ENCODE measurements at places on chromosomes 7 and 10.

DNA sequence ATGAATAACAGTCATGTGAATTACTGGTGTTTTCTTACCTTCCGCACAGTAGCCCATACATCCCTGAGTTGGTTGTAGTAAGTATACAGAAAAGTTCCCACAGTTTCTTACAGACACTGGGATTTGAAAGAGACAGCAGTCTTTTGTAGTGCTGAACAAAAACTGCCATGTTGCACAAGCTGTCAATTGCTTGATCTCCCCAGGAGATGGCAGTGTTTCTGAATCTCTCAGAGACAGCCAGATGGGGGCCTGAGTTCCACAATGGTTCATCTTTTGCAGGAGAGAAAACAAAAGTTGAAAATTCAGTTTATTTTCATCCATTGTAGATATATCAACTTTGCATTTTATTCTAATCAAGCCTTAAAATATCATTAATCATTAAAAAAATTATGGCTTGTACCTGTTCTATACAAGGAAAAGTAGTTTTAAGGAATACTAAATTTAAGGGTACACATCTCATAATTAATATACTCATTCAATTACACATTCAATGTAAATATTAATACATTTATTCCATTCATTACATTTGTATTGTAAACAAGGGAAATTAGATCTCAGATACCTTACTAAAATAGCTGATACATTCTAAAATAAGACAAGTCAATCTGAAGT, 14.5 kb downstream of the VWDE start:
- peak; percentile 0 for DNase-seq

GRCh38 chr7:26005683-26006410, 146.2 kb upstream of the NFE2L3 start:
- no peak for DNase-seq

GRCh38 chr10:75007646-75008045, 103.8 kb upstream of the SAMD8 start:
- no peak for DNase-seq

GRCh38 chr10:129950676-129951075, 13.4 kb downstream of the EBF3 start:
- no peak for DNase-seq

- DNase-seq, result no peak
Observed at GRCh38 chr7:74514131-74514591, 60.5 kb downstream of the GTF2IRD1 start.

DNA sequence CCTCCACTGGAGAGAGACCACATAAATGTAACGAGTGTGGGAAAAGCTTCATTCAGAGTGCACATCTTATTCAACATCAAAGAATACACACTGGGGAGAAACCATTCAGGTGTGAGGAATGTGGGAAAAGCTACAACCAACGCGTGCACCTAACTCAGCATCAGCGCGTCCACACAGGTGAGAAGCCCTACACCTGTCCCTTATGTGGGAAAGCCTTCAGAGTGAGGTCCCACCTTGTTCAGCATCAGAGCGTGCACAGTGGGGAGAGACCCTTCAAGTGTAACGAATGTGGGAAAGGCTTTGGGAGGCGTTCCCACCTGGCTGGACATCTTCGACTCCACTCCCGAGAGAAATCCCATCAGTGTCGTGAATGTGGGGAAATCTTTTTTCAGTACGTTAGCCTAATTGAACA, 20.6 kb downstream of the FAM200A start:
- no peak for DNase-seq

GRCh38 chr7:99040104-99040958, 103.6 kb downstream of the SMURF1 start:
- peak; percentile 57 for DNase-seq

DNA sequence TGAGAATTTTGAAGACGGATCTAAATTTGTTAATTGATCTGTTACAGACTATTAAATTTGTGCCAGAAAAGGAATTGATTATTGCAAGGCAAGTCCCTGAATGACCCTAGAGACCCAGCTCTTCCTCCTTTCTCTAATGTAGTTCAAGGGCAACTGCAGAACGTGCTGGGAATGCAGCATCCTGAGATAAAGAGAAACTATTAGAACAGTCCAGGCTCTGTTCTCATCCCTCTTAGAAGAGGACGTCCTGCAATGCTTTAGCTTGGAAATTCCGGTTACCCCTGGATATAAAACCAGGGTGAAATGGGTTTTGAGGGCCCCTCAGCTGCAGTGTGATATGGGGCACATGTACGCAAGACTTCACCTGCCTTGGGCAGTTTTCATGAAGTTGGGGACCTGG, 67.3 kb downstream of the PTN start:
- no peak for DNase-seq

- DNase-seq, result no peak
Observed at GRCh38 chr10:75432763-75433162, 1.3 kb downstream of the LRMDA start.
